ENCODE measurements at places on chromosomes 1 and 21.

GRCh38 chr1:36154765-36155407 is 1.1 kb upstream of the MAP7D1 start:
- DNase-seq = no peak

DNA sequence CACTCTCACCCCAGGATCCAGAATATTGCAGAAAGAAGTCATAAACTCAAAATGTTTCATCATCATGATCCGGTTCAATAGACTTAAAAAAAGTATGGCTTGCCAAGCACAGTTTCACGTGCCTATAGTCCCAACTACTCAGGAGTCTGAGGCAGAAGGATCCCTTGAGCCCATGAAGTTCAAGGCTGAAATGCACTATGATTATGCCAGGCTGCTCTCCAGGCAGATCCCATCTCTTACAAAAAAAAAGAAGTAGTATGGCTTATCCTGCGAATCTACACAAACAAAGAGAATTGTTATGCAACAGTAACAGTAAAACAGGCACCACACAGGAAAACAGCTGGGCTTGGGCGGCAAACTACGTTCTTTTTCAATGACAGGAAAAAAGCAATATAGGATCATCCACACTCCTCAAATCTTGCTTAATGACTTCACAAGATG is 76.2 kb downstream of the EIF4G3 start:
- DNase-seq = no peak

GRCh38 chr1:1430992-1431844 is 4.3 kb upstream of the VWA1 start:
- no peak for DNase-seq

GRCh38 chr21:36396325-36396724 is 11.1 kb downstream of the CHAF1B start:
- DNase-seq = no peak

- DNase-seq = peak; percentile 76
Observed at GRCh38 chr1:167553136-167554027, at the start of gene CREG1. CREG1 (minus strand) TSS chr1:167553762.

DNA sequence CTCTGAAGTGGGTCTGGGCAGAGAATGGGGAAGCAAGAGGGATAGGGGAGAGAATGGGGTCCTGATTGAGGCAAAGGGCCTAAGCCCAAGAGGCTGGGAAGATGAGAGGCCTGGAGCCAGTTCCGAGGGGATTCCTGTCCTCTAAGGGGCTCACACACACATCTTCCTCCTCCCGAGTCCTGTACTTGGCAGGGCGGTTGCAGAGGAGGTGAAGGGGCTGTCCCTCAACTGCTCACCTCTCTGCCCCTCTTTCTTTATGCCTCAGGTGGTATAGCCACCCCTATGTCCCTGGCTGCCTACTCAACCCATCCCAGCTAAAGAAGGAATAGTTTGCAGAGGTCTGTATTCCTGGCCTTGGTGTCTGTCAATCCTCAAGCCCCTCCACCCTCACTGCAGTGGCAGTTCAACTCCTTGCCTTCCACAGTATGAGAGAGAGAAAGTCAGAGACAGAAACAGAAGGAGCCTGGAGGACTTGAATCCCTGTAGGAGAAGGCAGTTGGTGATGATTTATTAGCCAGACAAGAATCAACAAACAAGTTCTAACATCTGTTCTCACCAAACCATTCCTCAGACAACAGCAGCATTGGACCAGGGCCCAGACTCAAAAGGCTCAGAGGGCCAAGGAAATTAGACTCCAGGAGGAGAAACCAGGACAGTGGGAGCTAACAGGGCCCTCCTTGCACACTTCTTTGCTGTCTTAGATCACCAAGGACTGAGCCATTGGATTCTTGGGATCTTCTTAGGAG is 10.7 kb downstream of the SH2D2A start:
- DNase-seq = no peak

GRCh38 chr1:210222340-210223006 is 10.1 kb upstream of the SERTAD4 start:
- DNase-seq = no peak

- DNase-seq = no peak
Observed at GRCh38 chr1:108124622-108125311, 75.4 kb downstream of the SLC25A24 start.

- no peak for DNase-seq
Observed at GRCh38 chr21:43333298-43334062, 93.5 kb downstream of the SIK1 start.

DNA sequence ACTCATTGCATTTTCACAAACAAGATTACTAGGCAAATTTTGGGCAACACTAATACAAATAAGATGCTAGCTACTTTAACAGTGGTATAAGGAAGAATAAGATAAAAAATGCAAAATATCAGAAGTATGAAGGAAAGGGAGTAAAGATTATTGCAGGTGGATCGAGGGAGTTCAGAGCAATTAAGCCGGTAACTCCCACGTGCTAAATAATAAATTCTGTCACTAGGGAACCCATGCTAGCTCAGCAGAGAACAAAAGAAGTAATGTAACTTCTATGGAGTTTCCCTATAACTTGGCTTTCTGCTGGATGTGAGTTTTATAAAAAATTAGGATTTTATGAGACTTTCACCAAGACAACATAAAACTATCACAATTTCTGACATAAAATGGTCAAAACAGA is 470.5 kb upstream of the RGS18 start:
- no peak for DNase-seq

All from stimulated activated CD4-positive, alpha-beta T cell treated with anti-CD3 and anti-CD28 coated beads, TNF-alpha, amount 100 ng/mL, for 4 hours (primary cell).